ENCODE measurements at places on chromosomes 2 and 18. TPM values are rescaled to one million over a fixed set of nuclear protein-coding genes. Genes with fewer than 3 reads are reported as not detected.

- H3K27ac ChIP-seq, result no peak overlapping the region
- no peaks in the 10 kb centered on the region for H3K27me3 ChIP-seq
- H3K4me3 ChIP-seq, result no peak overlapping the region
- H3K4me1 ChIP-seq, result no peaks in the 10 kb centered on the region
These were observed 395.4 kb upstream of the ACVR2A start for GRCh38 chr2:147449323-147449991.

GRCh38 chr2:211498551-211499205, 942.3 kb downstream of the CPS1 start:
- H3K4me3 ChIP-seq, result no peak overlapping the region
- no peaks in the 10 kb centered on the region for H3K36me3 ChIP-seq
- no peaks in the 10 kb centered on the region for H3K27me3 ChIP-seq

- H3K27me3 ChIP-seq, result no peaks in the 10 kb centered on the region
- H3K4me3 ChIP-seq, result no peak overlapping the region
- no peak overlapping the region for H3K27ac ChIP-seq
- DNase-seq, result no peak
- no peaks in the 10 kb centered on the region for H3K4me1 ChIP-seq
These were observed 460.2 kb downstream of the LRATD1 start for GRCh38 chr2:15092691-15093090.

GRCh38 chr2:24353973-24354372, 6.4 kb downstream of the ITSN2 start:
- no peaks in the 10 kb centered on the region for H3K27me3 ChIP-seq
- no peak overlapping the region for H3K4me3 ChIP-seq
- no peaks in the 10 kb centered on the region for H3K36me3 ChIP-seq
- no peak for DNase-seq
- peaks cover 6% of the 10 kb centered on the region for H3K4me1 ChIP-seq
- H3K27ac ChIP-seq, result no peak overlapping the region

The HIBCH gene
- total RNA-seq, result 28.4 TPM

The MAP3K19 gene
- 0.36 TPM for total RNA-seq

The COL4A4 gene
- total RNA-seq, result 2.1 TPM

The SERPINB5 gene
- not detected for total RNA-seq

All from ovary (tissue), 10 donors.